ENCODE measurements at places on chromosomes 11 and 22.

- DNase-seq, result no peak
Measured at GRCh38 chr11:75725547-75726320, 8.1 kb downstream of the MOGAT2 start.

DNA sequence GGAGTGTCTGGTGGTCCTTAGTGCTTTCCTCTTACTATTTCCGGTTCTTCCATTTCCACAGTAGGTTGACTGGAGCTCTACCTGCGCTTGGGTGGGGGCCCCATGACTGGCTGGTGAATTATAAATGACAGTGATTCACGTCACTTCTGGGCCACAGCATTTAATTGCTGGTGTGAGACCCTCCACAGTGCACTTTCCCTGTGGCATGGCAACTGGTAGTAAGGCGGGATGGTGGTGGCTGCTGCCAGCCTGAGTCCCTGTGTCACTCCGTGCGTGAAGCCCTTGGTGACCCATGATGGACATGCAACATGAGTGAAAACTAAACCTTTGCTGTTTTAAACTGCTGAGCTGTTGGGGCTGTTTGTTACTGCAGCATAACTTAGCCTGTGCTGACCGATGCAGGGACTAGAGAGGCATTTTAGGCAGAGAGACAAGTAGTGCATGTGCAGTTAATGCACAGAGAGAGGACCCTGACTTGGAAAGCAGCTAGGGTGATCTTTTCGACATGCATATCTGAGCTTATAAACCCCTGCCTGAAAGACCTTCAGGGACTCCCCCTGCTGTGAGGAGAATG lies 3.1 kb downstream of the PRDM11 start:
- DNase-seq, result no peak

GRCh38 chr11:134460062-134460561 lies 48.1 kb upstream of the B3GAT1 start:
- no peak for DNase-seq

DNA sequence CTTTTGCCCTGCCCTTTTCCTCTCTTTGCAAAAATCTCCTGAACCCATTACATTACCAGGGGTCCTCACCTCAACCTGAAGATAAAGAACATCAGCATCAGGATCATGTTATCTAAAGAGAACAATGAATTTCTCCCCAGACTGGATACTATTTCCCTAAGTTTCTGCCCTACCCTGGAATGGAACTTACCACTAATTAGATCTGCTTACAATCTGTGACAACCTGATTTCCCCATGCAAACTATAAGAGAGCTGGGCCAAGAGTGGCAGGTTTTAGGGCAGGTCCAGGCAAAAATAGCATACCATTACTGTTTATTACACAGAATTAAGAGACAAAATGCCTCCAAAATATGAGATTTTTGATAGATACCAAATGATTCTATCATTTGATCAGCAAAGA lies 58.0 kb upstream of the GDPD4 start:
- DNase-seq, result no peak

DNA sequence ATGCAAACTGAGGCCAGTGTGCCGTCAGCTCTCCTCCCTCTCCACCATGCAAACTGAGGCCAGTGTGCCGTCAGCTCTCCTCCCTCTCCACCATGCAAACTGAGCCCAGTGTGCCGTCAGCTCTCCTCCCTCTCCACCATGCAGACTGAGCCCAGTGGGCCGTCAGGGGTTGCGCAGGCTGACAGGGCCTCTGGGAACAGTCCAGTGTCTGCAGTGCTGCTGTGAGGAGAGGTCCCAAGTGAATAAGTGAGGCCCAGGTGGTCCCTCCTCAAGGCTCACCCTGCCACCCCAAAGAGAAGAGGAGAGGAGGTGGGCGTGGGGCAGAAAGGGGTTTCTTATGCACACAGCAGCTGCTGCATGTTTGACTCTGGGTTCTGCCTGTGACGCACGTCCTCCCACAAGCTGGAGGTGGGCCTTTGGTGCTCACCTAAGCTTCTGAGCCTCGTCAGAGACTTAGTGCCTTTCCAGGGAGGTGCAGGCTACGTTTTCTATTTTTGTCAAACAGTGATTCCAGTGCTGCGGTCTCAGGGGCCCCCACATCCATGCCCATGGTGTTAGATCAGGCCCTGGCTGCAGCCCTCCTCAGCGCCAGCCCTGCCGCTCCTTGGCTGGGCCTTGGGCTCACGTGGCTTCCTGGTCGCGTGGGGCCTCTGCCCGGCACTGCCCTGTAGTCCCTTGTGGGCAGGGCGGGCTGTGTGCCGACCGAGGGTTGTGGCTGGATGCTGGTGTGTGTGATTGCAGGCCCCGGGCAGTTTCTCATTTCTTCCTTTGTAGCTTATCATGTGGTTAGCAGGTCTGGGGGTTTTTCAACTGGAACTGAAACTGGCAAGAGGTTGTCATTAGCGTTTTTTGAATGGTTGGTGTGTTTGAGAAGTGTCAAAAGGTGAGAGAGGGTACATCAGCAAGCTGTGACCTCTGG lies 7.1 kb downstream of the TPCN2 start:
- no peak for DNase-seq

- DNase-seq, result no peak
Measured at GRCh38 chr22:41491374-41492100, 22.6 kb downstream of the ACO2 start.

GRCh38 chr11:117862019-117862725 lies 14.3 kb downstream of the FXYD6 start:
- DNase-seq, result no peak

- no peak for DNase-seq
Measured at GRCh38 chr22:42066126-42066761, 4.4 kb downstream of the NAGA start.

DNA sequence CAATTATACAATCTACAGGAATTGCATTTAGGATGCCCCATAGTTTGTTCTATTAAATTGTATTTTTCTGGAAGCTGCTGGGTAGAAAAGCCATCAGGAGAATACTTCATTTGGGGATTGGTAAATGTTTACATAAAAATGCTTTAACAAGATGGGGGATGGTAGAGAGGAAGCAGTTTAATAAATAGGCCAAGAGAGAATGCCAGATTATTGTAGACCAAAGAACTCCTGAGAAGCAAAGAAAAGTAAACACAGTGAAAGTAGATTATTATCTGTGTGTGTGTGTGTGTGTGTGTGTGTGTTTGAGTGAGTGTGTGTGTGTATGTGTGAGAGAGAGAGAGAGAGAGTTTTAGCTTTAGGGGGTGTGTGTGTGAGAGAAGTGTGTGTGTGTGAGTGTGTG lies 820.4 kb upstream of the CCDC90B start:
- no peak for DNase-seq

DNA sequence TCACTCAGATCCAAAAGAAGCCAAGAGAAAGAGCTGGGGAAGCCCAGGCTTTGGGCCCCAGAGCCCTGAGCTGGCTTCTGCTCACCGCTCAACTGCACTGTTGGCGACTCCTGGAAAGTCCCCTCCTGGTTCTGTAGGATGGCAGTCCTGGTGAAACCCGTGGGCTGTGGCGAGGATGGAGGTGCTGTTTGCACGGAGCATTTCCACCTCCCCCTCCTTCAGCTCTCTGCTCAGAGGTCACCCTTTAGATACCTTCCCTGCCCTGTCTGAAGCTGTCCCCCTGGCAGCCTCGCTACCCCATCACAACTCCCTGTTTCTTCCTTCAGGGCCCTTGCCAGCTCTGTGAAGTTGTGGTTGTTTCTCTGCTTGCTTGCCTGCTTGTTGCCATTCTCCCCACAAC lies 97.8 kb downstream of the MYO18B start:
- no peak for DNase-seq
